Activated naive CD4-positive, alpha-beta T cell (primary cell): ENCODE measurements at places on chromosomes 1 and 21.
A peak's percentile ranks its signal among the peaks of the same experiment; 100 is the strongest.

DNA sequence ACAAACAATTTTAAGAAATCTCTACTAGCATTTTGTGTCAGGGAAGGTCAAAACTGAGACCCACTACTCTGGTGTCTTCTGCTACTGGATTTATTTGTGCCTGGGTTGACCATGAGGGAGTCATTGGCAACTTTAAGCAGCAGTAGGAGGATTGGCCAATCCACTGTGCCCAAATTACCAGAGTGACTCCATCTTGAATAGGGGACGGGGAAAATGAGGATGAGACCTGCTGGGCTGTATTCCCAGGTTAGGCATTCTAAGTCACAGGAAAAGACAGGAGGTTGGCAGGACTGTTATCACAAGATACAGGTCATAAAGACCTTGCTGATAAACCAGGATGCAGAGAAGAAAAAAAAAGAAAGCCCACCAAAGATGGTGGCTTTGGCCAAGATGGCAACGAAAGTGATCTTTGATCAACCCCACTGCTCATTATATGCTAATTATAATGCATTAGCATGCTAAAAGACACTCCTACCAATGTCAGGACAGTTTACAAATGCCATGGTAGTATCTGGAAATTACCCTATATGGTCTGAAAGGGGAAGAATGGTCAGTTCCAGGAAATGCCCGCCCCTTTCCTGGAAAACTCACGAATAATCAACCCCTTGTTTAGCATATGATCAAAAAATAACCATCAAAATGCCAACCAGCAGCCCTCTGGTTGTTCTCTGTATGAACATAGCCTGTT, 200.9 kb downstream of the LTN1 start:
- DNase-seq = no peak

GRCh38 chr1:201391225-201391624, 7.9 kb downstream of the LAD1 start:
- no peak for DNase-seq

DNA sequence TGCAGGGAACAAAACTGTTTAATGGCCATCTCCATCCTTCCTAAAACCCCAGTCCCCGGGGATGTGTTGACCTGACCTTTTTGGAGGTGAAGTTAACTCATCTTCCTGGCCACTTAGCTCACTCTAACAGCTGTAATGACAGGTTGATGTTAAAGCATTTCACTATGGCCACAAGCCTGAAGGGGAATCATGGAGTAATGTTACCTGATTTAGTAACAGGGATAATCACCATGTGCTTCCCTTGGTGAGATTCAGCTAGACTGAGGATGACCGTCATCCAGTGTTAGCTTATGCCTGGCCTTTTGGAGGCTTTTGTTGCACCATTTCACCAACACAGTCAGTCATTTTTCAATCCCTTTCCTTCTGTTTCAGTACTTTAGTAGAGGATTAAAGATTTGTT, 64.3 kb upstream of the RAVER2 start:
- no peak for DNase-seq

- DNase-seq = no peak
Observed at GRCh38 chr1:16340673-16341072, 11.6 kb downstream of the FBXO42 start.

GRCh38 chr1:1614954-1615255, 395 bp upstream of the MIB2 start:
- DNase-seq = no peak

DNA sequence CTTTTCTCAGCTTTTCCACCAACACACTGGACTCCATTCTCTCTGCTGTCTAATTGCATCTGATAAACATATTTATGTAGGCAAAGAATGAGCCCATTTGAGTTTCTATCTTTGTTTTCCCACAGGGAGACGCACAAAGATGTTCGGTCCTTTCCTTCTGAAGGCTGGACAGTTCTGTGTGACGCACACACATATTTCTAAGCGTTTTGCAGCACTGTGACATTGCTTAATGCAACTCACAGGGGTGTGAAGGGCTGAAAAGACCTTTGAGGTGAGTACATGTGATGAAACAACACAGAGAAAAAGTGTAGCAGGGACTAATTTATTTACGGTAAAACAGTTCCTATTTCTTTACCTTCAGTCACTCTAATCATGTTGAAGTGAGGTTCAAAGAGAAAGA, 323.1 kb upstream of the RUNX1 start:
- no peak for DNase-seq

- DNase-seq = no peak
Observed at GRCh38 chr1:185843986-185844385, 109.8 kb downstream of the HMCN1 start.

DNA sequence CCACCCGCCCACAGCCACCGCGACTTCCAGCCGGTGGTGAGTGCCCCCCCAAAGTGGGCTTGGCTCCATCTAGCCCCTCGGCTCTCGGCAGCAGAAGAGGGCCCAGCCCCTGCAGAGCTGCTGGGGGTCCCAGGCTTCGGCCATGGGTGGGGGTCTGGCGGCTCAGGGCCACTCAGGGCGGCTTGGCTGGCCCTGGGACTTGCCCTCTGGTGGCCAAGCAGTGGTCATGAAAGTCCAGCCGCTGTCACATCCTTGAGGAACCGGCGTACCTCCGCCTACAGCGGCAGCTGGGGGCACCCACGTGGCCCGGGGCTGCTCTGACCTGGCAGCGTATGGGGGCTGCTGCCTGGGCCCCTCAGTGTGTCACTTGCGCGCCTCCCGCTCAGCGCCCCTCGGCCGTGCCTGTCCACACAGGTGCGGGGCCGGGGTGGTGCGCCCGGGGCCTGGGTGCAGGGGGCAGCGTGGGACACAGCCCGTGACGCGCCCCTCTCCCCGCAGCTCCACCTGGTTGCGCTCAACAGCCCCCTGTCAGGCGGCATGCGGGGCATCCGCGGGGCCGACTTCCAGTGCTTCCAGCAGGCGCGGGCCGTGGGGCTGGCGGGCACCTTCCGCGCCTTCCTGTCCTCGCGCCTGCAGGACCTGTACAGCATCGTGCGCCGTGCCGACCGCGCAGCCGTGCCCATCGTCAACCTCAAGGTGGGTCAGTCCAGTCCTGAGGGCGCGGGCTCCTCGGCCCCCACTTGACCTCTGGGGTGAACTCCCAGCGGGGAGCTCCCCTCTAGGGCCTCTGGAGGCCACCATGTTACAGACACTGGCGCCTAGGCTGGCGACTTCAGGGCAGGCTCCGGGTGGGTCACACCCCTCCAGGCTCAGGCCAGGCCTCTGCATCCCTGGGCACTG, 32.4 kb downstream of the SLC19A1 start:
- DNase-seq = no peak

- DNase-seq = no peak
Observed at GRCh38 chr1:51910221-51911000, 31.9 kb upstream of the NRDC start.

- no peak for DNase-seq
Observed at GRCh38 chr21:38793926-38794713, 11.6 kb upstream of the ETS2 start.

- DNase-seq = no peak
Observed at GRCh38 chr1:192477630-192478029, 97.9 kb upstream of the RGS1 start.

GRCh38 chr1:5976231-5976630, 16.0 kb downstream of the NPHP4 start:
- no peak for DNase-seq

DNA sequence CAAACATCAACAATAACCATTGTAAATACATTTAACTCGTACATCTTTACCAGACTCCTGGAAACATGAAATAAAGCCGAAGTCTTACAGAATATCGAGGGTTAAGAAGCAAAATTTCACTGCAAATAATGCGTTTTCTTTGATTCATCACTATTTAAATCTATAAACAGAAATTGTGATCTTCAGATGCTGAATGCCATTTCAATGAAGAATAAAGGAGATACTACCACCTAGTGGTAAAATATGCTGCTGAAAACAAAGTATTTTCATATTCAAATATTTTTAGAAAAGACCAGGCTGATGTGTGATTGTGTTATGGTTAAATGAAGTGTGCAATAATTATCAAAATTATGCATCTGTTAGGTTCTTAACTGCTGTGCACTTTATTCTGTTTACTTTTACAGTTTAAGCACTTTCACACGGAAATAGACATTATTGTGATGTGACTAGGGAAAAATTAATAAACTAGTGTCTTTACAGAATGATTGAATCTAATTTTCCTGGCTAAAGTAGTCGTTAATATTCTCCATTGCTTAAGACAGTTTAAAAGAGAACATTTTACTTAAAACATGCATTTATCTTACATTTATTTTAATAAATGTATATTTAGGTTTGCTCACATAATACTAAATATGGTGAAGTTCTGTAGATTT, 1093.1 kb downstream of the MRPL39 start:
- DNase-seq = no peak

- DNase-seq = no peak
Observed at GRCh38 chr1:229035748-229036082, 235.2 kb upstream of the RAB4A start.

DNA sequence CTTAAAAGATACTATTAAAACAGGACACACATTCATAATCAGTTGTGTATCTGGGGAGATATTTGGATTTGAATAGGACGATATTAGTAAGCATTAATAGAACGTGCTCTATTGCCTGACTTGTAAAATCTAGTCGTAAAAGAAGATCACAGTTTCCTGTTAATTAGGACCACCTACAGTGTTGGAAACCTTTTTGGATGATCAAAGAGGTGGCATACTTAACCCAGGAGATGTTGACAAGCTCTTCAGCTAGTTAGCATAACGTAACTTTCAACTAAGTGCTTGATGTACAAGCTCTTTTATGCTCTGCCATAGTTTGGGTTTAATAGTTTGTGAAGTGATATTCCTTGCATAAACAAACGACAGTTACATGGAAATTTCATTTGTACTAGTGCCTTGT, 293.3 kb upstream of the NR5A2 start:
- no peak for DNase-seq

GRCh38 chr1:40955266-40955665, 24.2 kb upstream of the CTPS1 start:
- no peak for DNase-seq

DNA sequence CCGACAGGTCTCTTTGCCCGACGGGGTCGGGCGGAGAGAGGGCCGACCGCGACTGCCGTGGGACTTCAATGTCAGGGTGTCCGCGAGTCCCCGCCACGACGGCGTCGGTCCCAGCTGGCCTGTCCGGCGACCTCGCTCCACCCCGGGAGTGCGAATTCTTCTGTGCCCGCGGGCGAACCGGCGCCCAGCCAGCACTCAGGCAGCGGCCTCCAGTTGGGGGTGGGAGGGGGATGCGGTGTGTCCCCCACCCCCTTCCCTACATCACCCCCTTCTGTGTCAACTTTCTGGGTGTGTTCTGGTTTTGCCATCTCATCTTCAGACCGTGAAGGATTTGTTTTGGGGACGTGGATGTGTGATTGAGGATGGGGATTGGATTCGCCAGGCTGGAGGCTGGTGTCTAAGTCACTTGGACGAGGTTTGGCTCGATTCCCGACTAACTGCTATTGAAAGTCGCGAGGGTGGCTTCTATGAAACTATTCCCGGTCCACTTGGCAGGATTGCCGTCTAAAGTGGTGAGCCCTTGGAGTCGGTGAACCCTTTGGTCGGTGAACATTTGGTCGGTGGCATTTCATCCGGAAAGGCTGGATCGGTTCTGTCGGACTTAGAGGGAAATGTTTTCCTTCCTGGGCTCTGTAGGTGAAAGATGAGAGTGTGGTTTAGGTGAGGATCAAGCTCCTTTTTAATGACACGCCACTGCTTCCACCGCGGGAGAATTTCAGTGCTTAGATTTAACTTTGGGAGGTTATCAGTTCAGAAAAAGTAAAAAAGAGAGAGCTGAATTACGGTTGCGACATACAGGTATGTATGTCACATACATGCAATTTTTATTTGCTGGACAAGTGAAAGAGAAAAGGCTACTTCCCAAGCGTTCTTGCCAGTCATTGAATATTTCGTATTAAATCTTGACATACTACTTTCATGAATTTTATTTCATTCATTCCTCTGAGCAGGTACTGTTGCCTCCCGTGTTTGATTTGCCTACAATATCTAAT, 771 bp downstream of the ABCD3 start:
- peak; percentile 25 for DNase-seq

GRCh38 chr21:43817157-43818086, 28.0 kb downstream of the RRP1 start:
- DNase-seq = no peak

- no peak for DNase-seq
Observed at GRCh38 chr1:107691540-107691939, 273.4 kb downstream of the VAV3 start.

DNA sequence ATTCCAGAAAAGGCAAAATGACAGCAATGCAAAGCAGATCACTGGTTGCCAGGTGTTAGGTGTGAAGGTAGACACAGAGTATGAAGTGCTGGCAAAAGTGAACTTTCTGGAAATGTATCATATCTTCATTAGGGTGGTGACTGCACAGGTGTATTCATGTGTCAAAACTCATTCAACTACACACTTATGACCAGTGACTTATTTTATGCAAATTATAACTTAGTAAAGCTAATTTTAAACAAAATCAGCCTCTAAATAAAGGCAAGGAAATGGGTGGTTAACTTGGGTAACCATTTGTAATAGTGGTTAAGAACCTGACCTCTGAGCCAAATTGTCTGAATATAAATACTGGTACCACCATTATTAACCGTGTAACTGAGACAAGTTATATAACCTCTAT, 7.4 kb downstream of the COP1 start:
- DNase-seq = no peak

DNA sequence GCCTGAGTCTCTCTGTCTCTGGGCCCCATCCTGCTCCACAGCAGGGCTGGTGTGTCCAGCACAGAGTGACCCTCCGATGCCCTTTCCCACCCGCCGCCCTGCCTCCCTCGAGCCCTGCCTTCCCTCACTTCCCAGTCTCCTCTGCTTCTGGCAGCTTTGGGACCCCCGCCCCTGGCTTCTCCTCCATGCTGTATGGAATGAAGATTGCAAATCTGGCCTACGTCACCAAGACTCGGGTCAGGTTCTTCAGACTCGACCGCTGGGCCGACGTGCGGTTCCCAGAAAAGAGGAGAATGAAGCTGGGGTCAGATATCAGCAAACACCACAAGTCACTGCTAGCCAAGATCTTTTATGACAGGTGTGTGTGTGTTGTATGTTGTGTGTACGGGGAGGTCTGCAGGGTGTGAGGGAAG, 14.3 kb downstream of the MOV10 start:
- DNase-seq = no peak

DNA sequence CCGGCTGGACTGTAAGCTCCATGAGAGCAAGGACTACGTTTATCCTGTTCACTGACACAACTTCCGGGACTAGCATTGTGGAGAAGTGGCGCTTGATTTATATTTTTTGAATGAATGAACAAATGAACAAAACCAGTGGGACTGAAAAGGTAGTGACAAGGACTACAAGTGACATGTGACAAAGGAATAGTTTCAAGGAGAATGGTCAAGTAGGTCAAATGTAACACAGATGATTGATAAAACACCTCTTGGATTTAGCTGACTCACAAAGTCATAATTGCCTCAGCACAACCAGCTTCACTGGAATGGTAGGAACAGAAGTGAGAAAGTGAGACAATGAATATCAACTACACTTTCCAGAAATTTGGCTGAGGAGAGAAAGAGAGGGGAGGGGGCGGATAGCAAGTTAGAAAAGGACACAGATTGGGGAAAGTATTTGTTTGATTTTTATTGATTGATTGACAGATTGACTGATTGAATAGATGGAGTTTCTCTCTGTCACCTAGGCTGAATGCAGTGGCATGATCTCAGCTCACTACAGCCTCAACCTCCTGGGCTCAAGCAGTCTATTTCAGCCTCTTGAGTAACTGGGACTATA, 14.2 kb downstream of the MTF1 start:
- DNase-seq = no peak

- DNase-seq = no peak
Observed at GRCh38 chr1:97170300-97170699, 448.7 kb downstream of the PTBP2 start.
